Esophagus squamous epithelium (tissue), 5 donors: ENCODE measurements at places on chromosomes 12 and 14.

- DNase-seq, result no peak
Observed at GRCh38 chr12:53995378-53996239, 4.4 kb upstream of the HOXC9 start.

DNA sequence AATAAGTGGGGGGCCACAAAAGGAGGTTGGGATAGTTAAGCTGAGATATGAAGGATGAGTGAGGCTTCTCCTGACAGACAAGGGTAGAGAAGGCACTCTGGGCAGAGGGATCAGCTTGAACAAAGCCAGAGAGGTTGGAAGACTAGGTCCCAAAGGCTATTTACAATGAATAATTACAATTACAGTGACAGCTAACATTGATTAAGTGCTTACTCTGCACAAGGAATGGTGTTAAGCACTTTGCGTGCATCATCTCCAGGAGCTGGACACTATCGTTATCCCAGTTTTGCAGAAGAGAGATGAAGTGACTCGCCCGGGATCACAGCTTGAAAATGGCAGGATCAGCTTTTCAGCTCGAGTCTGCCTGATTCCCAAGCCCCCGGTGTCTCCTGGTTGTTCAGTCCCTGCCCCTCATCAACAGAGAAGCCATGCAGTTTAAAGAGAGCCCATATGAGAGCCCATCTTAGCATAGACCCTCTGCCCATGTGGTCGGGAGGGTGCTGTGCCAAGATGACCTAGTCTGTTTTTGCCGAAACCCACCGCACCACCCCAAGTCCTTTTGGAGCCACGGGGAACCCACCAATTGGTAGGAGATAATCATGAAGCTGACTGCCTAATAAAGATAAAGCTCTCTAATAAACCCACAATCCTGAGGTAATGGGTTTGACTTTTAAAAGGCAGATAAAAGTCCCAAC lies 89.9 kb upstream of the HSPB8 start:
- no peak for DNase-seq

DNA sequence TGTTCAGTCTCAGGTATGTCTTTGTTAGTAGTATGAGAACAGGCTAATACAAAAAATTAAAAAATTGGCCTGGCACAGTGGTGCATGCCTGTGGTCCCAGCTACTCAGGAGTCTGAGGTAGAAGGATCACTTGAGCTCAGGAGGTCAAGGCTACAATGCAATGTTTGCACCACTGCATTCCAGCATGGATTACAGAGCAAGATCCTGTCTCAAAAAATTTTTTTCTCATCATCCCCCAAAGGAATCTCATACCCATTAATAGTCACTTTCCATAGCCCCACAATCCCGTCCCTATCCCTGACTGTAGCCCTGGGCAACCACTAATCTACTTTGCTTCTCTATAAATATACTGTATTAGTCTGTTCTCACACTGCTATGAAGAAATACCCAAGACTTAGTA lies 57.8 kb downstream of the TTC8 start:
- no peak for DNase-seq

DNA sequence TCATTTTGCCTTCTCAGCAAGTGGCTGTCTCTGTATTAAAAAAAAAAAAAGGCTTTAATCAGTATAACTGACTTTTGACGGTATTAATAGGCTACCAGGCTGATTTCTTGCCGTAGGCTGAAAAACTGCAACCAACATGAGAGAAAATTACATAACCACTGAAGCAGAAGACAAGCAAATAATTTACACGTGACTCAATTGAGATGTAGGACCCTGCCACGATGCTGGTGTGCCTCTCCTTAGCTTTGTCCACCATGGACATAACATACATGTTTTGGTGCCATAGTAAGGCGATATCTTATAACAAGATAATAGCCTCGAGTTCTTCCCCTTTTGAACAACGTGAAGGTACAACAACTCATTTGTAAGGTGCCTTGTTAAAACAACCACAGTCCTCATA lies 88.7 kb upstream of the GRIP1 start:
- DNase-seq, result no peak

GRCh38 chr12:24947541-24948419 lies 1.1 kb downstream of the BCAT1 start:
- no peak for DNase-seq

DNA sequence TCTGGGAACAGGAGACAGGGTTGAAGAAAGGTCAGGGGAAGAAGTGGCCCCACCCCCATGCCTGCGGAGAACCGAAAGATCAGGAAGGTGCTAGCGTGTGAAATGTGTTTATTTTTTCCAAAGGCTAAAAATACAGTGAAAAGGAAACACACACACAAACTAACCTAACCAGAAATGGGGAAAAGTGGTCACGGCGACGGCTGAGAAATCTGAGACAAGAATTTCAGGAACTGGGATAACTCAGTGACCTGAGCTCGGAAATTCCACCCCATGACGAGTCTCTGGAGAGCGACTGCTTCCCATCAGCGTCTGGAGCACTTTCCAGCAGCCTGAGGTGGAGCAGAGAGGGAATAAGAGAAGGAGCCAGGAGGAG lies 16.6 kb upstream of the RND1 start:
- no peak for DNase-seq

GRCh38 chr14:92552066-92552465 lies 38.5 kb downstream of the RIN3 start:
- no peak for DNase-seq

- DNase-seq, result no peak
Observed at GRCh38 chr12:123396954-123397353, 13.0 kb downstream of the KMT5A start.

DNA sequence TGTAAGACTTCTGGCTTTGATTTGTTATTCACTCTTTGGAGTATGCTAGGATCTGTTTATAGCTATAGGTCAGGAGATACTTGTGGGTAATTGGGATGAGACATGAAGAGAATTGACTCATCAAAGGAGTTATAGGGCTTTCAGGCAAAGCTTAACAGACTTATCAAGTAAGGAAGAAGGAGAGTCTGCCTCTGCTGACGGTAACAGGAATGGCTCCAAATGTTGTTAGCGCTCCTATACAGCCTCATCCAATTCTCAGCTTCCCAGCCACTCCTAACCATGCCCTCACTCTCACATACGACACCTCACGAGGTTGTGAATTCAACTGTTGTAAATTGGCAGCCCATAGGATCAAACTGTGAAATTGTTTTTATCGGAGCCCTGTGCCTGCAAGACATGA lies 140.5 kb downstream of the KCNA5 start:
- no peak for DNase-seq

- no peak for DNase-seq
Observed at GRCh38 chr14:55846826-55847446, 266.9 kb downstream of the KTN1 start.

DNA sequence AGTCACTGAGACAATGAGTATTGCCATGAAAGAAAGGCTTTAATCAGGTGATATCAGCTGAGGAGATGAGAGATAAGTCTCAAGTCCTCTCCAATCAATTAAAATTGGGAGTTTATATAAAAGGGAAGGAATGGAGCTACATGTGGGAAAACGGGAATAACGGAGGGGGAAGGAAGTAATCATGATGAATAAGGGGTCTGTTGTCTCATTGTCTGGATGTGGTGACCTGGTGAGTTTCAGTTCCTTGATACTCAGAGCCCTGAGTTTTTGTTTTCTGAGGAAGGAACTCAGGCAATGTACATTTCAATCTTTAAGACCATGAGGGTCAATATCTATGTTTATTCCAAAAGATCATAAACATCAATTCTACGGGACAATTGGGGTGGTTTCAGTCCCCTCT lies 198.8 kb downstream of the KITLG start:
- no peak for DNase-seq

DNA sequence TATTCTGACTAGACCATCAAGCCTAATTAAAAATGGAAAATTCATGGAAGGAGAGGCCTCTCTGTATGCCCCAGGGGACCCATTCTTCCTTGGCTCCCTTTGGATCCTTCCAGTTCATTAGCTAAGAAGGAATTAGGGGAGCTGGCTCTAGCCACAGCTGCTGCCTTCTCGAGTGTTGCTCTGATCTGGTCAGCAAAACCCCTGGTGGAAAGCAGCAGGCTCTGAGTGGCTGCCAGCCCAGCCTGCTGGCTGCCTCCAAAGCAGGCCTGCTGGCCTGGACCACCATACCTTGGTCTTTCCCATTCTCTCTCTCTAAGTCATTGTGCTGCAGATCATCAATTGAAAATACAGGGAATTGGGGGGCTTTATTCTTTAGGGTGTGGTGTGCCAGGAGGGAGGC lies 29.0 kb upstream of the AKAP6 start:
- DNase-seq, result no peak

GRCh38 chr14:90502760-90503159 lies 105.9 kb downstream of the CALM1 start:
- no peak for DNase-seq

DNA sequence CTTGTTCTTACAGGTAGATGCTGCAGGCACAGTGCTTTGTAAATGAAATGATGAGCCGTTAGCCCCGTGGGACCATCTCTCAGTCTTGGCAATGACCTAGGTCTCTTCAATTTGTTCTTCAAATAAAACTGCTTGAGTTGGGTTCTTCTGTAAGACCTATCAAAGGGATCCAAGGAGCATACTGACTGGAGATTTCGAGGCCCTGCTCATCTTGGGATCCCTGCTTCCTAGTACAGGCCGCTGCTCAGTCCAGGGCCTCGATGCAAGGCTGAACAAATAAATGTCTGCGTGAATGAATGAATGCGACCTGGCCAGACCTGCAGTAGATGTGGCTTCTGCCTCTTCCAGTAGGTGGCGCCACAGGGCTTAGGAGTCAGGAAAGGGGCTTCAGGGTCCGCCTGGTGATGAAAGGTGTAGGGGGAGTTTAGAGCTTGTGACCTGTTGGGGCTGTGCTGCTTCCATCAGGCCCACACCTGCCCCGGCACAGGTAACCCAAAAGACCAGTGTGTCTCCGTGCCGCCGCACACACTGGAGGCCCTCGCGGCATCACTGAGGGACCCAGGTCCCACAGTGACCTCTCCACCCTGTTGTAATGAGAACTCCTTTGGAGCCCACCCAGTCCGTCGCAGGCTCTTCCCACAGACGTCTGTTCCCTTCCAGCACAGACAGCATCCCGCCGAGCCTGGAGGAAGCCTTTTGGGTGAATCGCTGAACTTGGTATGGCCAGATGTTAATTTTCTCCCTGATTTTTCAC lies 4.4 kb downstream of the CACNA1C start:
- DNase-seq, result no peak

GRCh38 chr12:28698553-28698952 lies 450.5 kb upstream of the FAR2 start:
- no peak for DNase-seq

GRCh38 chr12:49892084-49892731 lies 11.5 kb downstream of the FAIM2 start:
- no peak for DNase-seq

DNA sequence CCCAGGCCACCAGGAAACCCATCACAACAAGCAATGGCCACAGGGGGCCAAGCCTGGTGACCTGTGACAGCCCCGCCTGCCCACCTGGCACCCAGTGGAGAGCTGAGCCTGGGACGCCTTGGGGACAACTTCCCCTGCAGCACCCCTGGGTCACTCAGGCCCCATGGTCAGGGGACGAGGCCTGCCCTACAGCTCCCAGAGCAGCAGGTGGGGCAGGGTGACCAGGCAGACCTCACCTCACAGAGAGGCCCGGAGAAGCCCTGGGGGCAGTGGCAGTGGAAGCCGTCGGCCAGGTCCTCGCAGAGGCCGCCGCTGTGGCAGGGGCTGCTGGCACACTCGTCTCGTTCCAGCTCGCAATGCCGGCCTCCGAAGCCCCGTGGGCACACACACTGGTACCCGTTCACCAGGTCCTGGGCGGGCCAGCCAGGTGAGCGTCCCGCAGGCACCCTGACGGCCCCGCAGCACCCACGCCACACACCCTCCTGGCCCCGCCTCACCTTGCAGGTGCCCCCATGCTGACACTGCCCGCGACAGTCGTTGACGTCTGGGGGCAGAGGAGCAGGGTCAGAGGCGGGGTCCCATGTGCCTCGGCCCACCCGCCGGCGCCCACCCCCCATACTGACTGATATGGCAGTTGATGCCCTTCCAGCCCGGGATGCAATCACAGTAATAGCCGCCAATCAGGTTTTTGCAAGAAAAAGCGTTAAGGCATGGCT lies 18.1 kb downstream of the JAG2 start:
- DNase-seq, result no peak

- DNase-seq, result no peak
Observed at GRCh38 chr12:106118381-106119130, 20.2 kb downstream of the NUAK1 start.

GRCh38 chr12:51395283-51396230 lies 4.4 kb upstream of the GALNT6 start:
- no peak for DNase-seq

GRCh38 chr12:57810450-57810849 lies 8.1 kb downstream of the AVIL start:
- no peak for DNase-seq

DNA sequence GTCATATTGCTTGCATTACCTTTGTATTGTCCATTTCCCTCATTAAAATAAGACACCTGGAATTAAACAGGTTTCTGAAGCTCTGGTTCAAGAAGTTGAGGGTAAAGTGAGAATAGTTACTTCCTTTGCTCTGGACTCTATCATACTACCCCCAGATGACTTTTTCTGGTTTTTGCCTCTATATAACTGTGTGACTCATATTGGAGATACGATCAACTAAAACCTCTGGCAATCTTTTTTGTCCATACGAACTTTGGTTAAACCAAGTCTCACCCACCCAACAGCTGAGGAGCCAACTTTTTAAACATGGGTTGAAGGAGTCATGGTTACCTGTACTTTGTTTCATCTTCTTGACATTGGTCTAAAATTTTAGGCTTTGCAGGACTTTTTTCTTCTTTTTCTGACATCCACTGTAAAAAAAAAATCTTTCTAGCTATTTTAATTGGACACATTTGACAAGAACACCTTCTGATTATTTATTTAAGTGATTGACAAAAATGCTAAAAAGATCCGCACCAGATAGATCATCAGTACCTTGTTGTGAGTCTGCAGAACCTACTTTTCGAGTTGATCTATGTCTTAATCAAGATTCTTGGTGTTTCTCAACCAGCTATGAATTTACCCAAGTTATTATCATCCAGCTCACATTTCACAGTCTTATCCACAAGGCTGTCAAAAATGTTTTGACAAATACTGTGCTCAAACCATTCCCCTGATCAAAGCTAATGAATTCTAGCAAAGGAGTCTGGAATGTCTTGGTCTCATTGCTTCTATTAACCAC lies 166.0 kb downstream of the IPO8 start:
- no peak for DNase-seq

DNA sequence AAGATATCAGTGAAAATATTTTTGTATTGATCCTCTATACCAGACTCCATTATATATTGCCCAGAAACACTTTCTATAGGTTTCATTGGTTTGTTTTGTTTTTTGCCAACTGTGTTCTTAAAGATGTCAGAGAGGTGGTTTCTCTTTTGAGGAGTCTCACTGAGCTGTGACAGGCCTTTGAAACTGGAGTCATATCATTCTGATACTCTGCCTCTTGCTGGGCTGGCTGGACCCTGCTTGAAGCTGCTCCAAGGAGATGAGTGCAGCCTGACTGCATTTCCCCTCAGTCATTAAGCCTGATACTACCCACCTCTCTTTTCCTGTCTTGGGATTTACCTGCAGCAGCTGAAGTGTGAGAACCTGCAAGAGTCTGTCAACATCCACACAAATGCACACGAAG lies 16.4 kb upstream of the TAS2R30 start:
- no peak for DNase-seq

- no peak for DNase-seq
Observed at GRCh38 chr14:91998667-91999570, 40.9 kb downstream of the TRIP11 start.
